ENCODE measurements at places on chromosomes 6 and 20.

- DNase-seq = peak; percentile 35
Observed at GRCh38 chr20:2688041-2688591, 4.5 kb upstream of the EBF4 start.

- DNase-seq = no peak
Observed at GRCh38 chr20:48467622-48468021, 360.2 kb downstream of the PREX1 start.

- DNase-seq = no peak
Observed at GRCh38 chr6:22221211-22221610, 75.6 kb downstream of the PRL start.

DNA sequence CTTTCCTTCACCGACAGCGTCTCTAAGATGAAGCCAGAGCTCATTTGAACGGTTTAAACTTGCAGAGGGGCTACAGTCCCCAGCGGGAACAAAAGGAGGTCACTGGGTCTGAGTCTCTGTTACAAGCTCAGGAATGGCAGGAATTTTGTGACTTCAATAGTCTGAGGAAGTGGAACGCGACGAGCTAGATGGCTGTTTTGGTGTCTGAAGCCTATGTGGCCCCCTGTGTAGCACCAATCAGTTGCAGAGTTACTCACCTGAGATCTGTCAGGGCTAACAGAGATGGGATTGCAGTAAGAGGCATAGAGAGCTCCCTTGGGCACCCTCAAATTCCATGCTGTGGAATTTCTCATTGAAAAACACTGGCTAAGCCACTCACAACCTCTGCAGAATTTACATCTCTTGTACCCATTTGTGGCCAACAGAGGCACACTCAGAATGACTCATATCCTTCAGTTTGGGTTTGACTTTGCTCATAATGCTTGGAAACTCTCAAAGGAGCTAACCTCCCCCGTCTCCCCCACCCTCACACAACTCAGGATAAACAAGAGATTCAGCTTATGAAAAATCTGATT, 7.1 kb upstream of the TCP11 start:
- DNase-seq = peak; percentile 57

GRCh38 chr20:6122111-6122872, 538 bp downstream of the FERMT1 start:
- DNase-seq = peak; percentile 81
